ENCODE measurements at places on chromosomes 16 and 17.
A peak's percentile ranks its signal among the peaks of the same experiment; 100 is the strongest.

DNA sequence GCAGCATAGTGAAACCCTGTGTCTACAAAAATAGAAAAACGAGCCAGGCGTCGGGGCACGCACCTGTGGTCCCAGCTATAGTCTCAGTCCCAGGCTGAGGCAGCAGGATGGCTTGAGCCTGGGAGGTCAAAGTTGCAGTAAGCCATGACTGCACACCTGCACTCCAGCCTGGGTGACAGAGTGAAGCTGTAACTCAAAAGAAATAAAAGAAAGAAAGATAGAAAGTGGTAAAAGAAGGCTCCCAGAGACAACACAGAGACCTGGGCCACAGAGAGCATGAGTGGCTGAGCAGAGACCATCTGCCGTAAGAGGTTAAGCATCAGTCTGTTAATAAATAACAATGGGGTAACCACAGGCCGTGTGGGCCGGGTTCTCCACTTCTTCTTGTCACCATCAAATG, 15.3 kb upstream of the HEXD start:
- H3K27me3 ChIP-seq: no peaks in the 10 kb centered on the region
- H3K36me3 ChIP-seq: peaks cover 29% of the 10 kb centered on the region
- peaks cover 55% of the 10 kb centered on the region for H3K4me1 ChIP-seq

GRCh38 chr17:45983614-45984310, 15.3 kb upstream of the STH start:
- H3K36me3 ChIP-seq: no peaks in the 10 kb centered on the region
- peaks cover 26% of the 10 kb centered on the region for H3K27me3 ChIP-seq
- peaks cover 3% of the 10 kb centered on the region for H3K4me1 ChIP-seq
- no peak overlapping the region for H3K27ac ChIP-seq
- DNase-seq: no peak

DNA sequence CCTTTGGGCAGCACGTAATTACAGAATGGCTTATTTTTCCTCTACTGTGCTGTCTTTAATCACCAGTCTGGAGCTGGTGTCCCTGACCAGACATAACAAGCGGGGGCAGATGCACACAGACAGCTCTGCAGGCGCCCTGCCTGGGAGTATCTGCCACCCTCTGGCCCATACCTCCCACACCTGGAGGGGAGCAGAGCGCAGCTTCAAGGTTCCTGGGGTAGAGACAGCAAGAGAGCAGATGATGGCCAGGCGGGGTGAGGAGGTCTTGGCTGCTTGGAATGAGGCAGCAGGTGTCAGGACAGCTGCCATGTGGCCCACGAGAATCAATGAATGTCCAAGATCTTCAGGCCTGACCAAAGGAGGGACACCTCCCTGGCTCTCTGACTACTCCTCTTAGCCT, 23.8 kb downstream of the TMEM94 start:
- no peaks in the 10 kb centered on the region for H3K27me3 ChIP-seq
- peaks cover 39% of the 10 kb centered on the region for H3K36me3 ChIP-seq
- H3K4me1 ChIP-seq: peaks cover 20% of the 10 kb centered on the region

- no peak overlapping the region for H3K4me3 ChIP-seq
- H3K27me3 ChIP-seq: peaks cover 17% of the 10 kb centered on the region
- H3K36me3 ChIP-seq: no peaks in the 10 kb centered on the region
- no peak overlapping the region for H3K27ac ChIP-seq
- no peak for DNase-seq
- peaks cover 21% of the 10 kb centered on the region for H3K4me1 ChIP-seq
These were observed 8.6 kb downstream of the CES4A start for GRCh38 chr16:66996983-66997358.

DNA sequence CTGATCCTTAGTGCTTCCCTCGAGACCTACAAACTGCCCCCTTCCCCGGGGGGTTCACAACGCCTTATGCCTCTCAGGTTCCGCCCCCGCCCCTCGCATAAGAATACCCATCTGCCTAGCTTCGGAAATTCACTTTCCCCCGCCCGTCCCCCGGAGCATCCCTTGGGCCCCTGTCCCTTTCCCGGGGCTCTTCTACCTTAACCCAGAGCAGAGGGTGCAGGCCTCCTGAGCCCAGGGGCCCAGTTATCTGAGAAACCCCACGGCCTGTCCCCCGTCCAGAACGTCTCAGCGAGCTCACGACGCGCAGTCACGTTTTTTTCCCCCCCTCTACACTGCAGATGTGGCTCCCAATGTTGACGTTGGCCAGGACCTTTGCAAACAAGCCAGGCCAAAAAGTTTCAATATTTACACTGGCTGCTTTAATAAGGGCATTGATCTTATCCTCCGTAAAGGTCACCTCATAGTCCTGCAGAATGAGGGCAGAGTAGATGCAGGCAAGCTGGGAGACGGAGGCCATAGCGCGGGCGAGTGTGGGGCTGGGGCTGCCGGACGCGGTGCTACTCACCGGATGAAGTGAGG, 1.4 kb upstream of the NBR1 start:
- H3K36me3 ChIP-seq: peaks cover 4% of the 10 kb centered on the region
- peak overlapping the region; percentile 34 for H3K27ac ChIP-seq
- DNase-seq: peak; percentile 82
- H3K4me1 ChIP-seq: peaks cover 11% of the 10 kb centered on the region
- peak overlapping the region; percentile 92 for H3K4me3 ChIP-seq

- no peak overlapping the region for H3K27ac ChIP-seq
- no peaks in the 10 kb centered on the region for H3K4me1 ChIP-seq
- H3K4me3 ChIP-seq: no peak overlapping the region
- no peak for DNase-seq
These were observed 13.6 kb downstream of the DRC7 start for GRCh38 chr16:57708168-57708567.

All from mesenchymal stem cell (in vitro differentiated cells and primary cell).